ENCODE measurements at places on chromosomes 5 and 9.

GRCh38 chr9:135763716-135764446 is 61.9 kb downstream of the KCNT1 start:
- peaks cover 2% of the 10 kb centered on the region for H3K27me3 ChIP-seq
- DNase-seq: no peak
- H3K4me1 ChIP-seq: no peaks in the 10 kb centered on the region

DNA sequence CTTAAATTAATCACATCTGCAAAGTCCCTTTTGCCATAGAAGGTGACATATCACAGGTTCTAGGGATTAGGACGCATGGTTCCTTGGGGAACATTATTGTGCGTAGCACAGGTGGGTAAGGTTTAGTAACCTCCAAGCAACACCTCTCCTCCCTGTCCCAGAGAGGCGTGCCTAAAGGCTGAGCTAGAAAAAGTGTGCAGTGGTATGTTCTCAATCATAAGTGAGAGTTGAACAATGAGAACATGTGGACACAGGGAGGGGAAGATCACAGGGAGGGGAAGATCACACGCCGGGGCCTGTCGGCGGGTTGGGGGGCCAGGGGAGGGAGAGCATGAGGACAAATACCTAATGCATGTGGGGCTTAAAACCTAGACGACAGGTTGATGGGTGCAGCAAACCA is 14.9 kb downstream of the DAB2IP start:
- peaks cover 24% of the 10 kb centered on the region for H3K36me3 ChIP-seq
- no peak for DNase-seq
- H3K27me3 ChIP-seq: no peaks in the 10 kb centered on the region
- no peak overlapping the region for H3K4me3 ChIP-seq
- H3K4me1 ChIP-seq: peaks cover 9% of the 10 kb centered on the region

DNA sequence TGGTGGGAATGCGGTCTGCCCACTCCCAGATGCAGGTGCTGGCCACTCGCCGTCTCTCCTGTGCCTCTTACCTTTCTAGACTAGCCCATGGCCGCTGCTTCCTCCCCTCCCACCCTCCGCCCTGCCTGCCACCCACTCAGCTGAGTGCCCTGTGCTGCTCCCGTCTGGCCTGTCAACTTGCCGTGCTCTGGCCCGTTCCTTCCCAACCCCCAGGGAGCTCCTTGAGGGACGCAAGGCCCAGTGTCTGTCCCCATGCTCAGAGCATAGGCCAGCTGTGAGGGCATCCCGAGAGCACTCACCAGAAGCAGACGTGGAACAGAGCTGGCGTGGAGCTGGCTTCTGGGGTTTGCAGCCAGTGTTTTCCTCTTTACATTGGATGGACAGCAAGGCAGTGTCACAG is 20.2 kb downstream of the HNRNPH1 start:
- peaks cover 23% of the 10 kb centered on the region for H3K36me3 ChIP-seq
- no peak overlapping the region for H3K4me3 ChIP-seq
- H3K4me1 ChIP-seq: no peaks in the 10 kb centered on the region
- no peak overlapping the region for H3K27ac ChIP-seq
- DNase-seq: no peak
- no peaks in the 10 kb centered on the region for H3K27me3 ChIP-seq

GRCh38 chr5:96259151-96259772 is 173.8 kb downstream of the PCSK1 start:
- H3K36me3 ChIP-seq: no peaks in the 10 kb centered on the region
- no peak overlapping the region for H3K4me3 ChIP-seq
- peaks cover 20% of the 10 kb centered on the region for H3K4me1 ChIP-seq

DNA sequence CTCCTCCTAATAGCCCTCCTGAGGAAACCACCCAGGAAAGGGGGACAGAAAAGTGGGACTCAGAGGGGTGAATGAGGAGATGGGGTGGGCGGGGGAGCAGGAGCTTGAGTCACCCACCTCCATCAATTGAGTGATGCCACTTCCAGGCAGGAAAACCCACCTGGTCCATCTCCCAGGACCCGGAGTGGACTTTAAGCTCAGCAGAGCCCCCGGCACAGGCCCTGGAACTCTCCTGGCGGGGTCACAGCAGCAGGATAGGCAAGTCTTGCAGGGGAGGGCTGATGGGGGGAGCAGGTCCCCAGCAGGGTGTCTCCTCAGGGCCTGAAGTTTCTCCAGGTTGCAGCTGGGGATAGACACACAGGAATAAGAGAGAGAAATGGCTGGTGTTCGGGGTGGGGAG is 40.8 kb downstream of the LHX2 start:
- peaks cover 1% of the 10 kb centered on the region for H3K27me3 ChIP-seq
- DNase-seq: no peak
- no peak overlapping the region for H3K27ac ChIP-seq
- H3K36me3 ChIP-seq: no peaks in the 10 kb centered on the region

GRCh38 chr9:74322661-74323314 is 174.3 kb upstream of the RORB start:
- no peak overlapping the region for H3K4me3 ChIP-seq
- peaks cover 2% of the 10 kb centered on the region for H3K4me1 ChIP-seq

DNA sequence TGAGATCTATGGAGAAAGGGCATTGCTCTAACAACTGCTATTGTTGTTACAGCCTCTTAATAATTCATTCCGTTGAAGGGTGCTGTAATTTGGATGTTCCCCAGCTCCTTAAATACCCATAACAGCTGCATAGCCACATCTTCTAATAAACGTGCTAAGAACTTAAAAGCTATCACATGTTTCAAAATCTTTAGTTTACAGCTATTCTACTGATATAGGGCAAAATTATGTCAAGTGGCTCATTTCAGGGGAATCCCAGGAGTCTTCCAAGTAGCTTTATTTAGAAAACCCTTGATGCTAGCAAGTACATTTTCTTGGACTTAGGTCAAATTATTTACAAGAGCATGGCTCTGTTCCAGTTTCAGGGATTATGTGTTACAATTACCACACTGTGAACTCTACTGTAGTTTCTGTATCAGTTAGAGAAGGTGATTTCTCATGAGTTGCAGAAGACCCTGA is 990.4 kb upstream of the ACO1 start:
- H3K27ac ChIP-seq: peak overlapping the region; percentile 62
- H3K4me3 ChIP-seq: no peak overlapping the region
- H3K27me3 ChIP-seq: peaks cover 10% of the 10 kb centered on the region
- H3K4me1 ChIP-seq: peaks cover 12% of the 10 kb centered on the region
- no peaks in the 10 kb centered on the region for H3K36me3 ChIP-seq

DNA sequence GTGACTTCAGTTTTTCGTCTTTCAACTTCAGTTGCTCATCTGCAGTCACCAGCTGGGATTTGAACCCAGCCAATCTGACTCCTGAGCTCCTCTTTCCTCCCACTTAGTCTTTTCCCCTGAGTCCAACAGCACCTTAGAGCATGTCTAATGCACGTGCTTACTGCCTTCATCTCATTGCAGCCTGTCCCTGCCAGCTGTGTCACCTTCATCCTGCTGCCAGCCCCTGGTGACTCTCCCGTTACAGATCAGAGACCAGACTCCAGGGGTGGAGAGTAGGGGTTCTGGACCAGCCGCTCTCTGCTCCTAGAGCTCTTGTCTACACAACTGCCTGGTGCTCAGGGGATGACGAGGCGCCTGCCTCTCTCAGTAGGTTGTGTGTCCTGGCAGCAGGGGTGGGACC is 132.9 kb upstream of the LMX1B start:
- H3K27ac ChIP-seq: no peak overlapping the region
- H3K27me3 ChIP-seq: no peaks in the 10 kb centered on the region
- H3K4me1 ChIP-seq: peaks cover 14% of the 10 kb centered on the region
- H3K36me3 ChIP-seq: peaks cover 21% of the 10 kb centered on the region
- no peak overlapping the region for H3K4me3 ChIP-seq

DNA sequence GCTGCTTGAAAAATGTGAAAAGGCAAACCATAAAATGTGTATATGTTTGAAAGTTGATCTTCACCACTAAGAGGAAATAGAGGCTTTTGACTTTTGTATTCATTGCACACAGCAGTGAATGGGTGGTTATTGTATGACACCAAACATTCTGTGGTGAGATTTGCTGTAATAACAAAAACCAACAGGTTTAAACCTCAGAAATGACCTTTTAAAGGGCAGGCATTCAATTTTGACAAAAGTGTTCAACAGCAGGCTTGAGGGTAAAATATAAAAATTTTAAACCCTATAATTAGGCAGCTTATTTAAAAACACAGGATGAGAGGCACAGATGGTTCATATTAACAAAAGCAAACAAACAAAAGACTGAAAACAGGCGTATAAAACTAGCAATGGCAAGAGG is 128.1 kb upstream of the NUDT12 start:
- H3K4me1 ChIP-seq: no peaks in the 10 kb centered on the region
- no peak overlapping the region for H3K4me3 ChIP-seq
- DNase-seq: no peak
- H3K27ac ChIP-seq: no peak overlapping the region

GRCh38 chr5:39448506-39449128 is 23.8 kb upstream of the DAB2 start:
- H3K4me1 ChIP-seq: peaks cover 9% of the 10 kb centered on the region
- H3K4me3 ChIP-seq: no peak overlapping the region
- no peak for DNase-seq
- H3K36me3 ChIP-seq: no peaks in the 10 kb centered on the region
- H3K27me3 ChIP-seq: no peaks in the 10 kb centered on the region

DNA sequence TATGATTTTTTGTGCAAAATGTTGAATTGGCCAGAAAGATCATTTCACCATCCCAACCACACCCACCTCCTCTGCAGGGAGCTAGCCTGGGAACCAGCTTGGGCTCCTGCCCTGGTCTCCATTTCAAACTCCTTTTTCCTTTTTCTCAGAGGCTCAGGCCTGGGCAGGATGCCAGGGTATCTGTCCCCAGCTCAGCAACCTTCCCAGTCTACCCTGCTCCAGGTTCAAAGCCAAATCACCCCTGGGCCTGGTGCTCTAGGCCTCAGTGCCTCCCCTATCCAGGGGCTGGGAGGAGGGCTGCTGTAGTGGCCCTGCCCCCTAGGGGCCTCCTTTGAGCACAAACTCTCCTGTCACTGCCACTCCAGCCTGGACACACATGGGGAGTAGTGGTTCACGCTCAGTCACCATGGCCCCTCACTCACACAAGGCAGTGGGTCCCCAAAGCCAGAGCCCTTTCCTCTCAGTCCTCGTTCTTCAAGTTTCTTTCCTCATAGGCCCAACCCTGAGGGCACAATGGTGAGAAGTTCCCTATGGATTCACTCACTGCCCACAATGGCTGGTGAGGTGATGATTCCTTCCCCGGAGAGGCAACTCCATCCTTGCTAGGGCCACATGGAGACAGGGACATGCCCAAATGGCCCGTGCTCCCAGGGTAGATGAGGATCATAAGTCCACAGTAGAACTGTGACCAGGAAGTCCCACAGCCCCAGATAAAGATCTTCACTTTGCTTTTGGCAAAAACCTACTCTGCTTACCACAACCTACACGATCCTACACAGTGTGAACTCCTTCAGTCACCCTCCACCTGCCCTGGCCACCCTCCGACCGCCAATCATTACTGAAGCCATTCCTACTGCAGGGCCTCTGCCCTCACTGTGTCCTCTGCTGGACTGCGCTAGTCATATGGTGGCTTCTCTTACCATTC is 1.6 kb upstream of the ST6GALNAC4 start:
- H3K4me1 ChIP-seq: peaks cover 16% of the 10 kb centered on the region
- no peak for DNase-seq
- no peaks in the 10 kb centered on the region for H3K36me3 ChIP-seq
- peak overlapping the region; percentile 30 for H3K4me3 ChIP-seq

- peaks cover 6% of the 10 kb centered on the region for H3K4me1 ChIP-seq
- H3K27ac ChIP-seq: peak overlapping the region; percentile 68
- no peak overlapping the region for H3K4me3 ChIP-seq
Measured at GRCh38 chr9:135850737-135851136, 56.6 kb downstream of the CAMSAP1 start.

DNA sequence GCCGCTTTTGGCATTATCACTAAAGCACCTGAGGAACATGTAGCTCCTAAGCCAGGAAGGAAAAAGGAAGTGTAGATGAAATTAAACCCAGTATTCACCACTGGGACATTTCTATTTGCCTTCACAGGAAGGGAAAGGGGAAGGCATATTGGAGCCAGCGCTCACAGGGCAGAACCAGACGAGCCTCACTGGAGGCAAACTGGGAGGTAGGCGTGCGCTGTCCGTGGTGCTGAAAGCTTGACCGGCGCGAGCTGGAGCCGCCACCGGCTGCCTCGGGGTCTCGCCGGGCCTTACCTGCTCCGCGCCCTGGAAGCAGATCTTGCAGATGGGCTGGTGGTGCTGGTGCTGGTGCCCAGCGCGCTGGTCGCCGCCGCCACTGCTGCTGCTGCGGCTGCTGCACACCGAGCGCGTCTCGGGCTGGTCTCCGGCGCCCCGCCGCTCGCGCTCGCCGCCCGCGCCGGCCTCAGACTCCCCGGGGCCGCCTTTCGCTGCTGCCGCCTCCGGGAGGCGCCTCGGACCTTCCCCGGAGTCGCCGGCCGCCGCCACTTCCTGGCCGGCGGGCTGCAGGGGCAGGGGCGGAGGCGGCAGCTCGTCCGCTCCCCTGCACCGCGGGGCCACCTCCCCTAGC is 732 bp downstream of the MARCHF11 start:
- peak overlapping the region; percentile 58 for H3K4me3 ChIP-seq
- no peak overlapping the region for H3K27ac ChIP-seq
- peaks cover 86% of the 10 kb centered on the region for H3K27me3 ChIP-seq
- no peaks in the 10 kb centered on the region for H3K36me3 ChIP-seq

GRCh38 chr5:88879724-88880123 is 3.3 kb downstream of the MEF2C start:
- peaks cover 15% of the 10 kb centered on the region for H3K27me3 ChIP-seq
- H3K36me3 ChIP-seq: no peaks in the 10 kb centered on the region
- H3K4me1 ChIP-seq: peaks cover 22% of the 10 kb centered on the region
- no peak for DNase-seq
- H3K27ac ChIP-seq: no peak overlapping the region
- no peak overlapping the region for H3K4me3 ChIP-seq

DNA sequence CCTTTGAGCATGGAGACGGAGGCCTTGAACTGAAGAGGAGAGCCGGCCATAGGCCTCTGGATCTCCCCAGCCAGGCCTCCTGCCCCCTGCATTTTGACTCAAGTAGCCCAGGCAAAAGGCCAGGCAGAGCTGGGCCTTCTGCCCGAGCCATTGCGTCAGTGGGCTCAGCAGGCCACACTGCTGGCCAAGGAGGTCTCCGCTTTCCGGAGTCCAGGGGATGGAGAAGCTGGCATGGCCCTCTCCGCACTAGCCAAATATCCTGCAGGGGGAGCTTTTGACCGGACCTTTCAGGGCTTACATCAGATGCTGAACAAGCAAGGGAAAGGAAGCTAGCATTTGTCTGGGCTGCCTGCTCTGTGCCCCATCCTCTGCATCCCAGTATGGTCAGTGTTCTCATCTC is 386.8 kb downstream of the TRIM36 start:
- no peak for DNase-seq
- H3K36me3 ChIP-seq: no peaks in the 10 kb centered on the region
- H3K4me1 ChIP-seq: no peaks in the 10 kb centered on the region
- H3K27me3 ChIP-seq: no peaks in the 10 kb centered on the region
- no peak overlapping the region for H3K4me3 ChIP-seq

GRCh38 chr5:151694035-151694485 is 7.3 kb upstream of the SPARC start:
- H3K27me3 ChIP-seq: no peaks in the 10 kb centered on the region
- DNase-seq: no peak
- H3K4me3 ChIP-seq: no peak overlapping the region
- H3K4me1 ChIP-seq: peaks cover 36% of the 10 kb centered on the region
- H3K27ac ChIP-seq: peak overlapping the region; percentile 76
- no peaks in the 10 kb centered on the region for H3K36me3 ChIP-seq
